Activated naive CD4-positive, alpha-beta T cell treated with Interleukin-2 at 50 U/mL for 16 hours (primary cell): ENCODE measurements at places on chromosomes 3 and 15.

- peak; percentile 9 for DNase-seq
These were observed 2.3 kb upstream of the GFM1 start for GRCh38 chr3:158642005-158642404.

GRCh38 chr15:40302981-40303380, 4.8 kb downstream of the PLCB2 start:
- no peak for DNase-seq

GRCh38 chr15:89817701-89818280, 3.1 kb upstream of the ANPEP start:
- no peak for DNase-seq

GRCh38 chr3:25460751-25461150, 32.7 kb downstream of the RARB start:
- no peak for DNase-seq

DNA sequence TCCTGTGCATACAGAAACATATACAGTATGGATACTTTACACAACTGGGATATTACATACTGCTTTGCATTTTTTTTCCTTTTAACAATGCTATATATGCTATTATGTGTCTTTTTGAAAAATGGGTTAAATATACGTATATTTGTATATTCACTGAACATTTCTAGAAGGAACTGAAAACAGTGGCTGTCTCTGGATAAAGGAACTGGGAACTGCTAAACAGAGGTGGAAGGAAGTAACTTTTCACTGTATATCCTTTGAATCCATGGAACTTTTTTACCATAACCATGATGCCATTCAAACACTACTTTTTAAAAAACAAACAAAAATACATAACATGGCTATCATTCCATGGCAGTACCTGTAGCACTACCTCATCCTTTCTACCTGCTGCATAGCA, 1.8 kb downstream of the MTFMT start:
- no peak for DNase-seq

- no peak for DNase-seq
These were observed 15.8 kb upstream of the SLC27A2 start for GRCh38 chr15:50166216-50166615.

DNA sequence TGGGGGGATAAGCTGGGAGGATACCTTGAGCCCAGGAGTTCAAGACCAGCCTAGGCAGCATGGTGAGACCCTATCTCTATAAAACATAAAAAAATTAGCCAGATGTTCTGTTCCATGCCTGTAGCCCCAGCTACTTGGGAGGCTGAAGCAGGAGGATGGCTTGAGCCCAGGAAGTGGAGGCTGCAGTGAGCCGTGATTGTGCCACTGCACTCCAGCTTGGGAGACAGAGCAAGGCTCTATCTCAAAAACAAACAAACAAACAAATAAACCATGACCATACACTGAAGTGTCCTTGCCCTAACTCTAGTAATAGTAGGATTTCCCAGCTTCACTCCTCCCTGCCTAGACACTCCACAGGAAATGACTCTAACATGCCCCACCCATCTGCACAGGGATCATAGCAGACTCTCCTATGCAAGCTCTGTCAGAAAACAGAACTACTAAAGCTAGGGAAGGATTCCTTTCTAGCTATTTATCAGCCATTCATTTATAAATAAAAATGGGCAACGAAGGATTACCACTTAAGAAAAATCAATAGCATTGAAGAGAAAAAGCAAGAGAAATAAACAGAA, 4.6 kb downstream of the ERICH6 start:
- no peak for DNase-seq

GRCh38 chr3:70531063-70531657, 218.7 kb upstream of the MDFIC2 start:
- no peak for DNase-seq

GRCh38 chr3:99620976-99621375, 17.4 kb upstream of the COL8A1 start:
- no peak for DNase-seq

DNA sequence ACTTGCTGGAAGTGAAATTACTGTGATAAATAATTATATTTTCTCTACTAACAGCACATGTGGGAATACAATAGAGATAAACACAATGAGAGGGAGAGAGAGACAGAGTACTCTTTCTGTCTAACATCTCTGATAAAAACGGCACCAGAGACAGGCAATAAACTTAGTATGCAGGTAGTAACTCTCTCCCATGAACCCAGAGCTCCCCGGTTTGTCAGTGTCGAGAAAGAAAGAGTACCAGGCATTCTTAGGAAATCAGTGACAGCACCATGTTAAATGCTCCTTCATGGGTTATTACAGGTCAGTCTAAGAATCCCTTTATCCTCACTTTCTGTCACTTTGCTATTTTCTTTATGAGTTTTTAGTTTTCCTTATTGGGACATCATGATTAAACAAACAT, 110.7 kb upstream of the EPHA3 start:
- no peak for DNase-seq
